ENCODE measurements at places on chromosomes 11 and 22.

DNA sequence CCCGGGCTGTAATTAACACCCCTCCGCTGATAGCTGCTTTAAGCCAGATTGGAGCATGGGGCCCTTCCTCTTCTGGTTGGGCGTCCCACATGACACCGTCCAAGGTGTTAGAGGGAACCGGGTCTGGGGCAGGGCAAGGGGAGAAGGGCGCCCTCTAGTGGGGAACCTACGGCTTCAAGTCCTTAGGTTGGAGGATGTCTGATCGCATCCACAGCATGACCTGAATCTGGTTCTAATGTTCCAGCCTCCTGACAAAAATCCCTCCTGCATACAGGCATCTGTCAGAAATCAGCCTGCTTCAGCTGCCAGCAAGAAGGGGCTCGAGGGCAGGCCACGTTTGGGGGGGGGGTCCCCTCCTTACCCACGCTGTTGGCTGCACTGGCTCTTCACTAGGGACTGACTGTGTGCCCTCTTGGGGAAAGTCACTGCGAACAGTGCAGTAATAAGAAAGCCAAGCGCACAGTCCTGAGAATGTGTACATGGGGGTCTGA is 94.2 kb upstream of the TBCEL start:
- DNase-seq: peak; percentile 85

GRCh38 chr11:80165744-80166143 is 724.9 kb upstream of the TENM4 start:
- DNase-seq: no peak

DNA sequence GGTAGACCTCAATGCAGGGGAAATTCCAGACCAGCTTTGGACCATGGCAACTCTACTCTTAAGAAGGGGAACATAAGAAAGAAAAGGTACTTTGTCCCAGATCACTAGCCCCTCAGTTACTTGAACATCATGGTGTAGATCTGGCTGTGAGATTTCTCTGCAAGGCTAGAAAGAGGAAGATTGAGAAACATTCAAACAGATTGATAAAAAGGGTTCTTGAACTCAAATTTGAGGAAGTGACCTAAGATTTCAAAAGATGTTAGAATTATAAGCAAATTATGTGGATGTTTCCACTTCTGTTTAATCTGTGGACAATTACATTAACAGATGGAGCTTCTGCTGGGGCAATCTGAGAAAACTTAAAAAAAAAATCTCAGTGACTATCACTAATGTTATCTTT is 21.8 kb upstream of the UPB1 start:
- no peak for DNase-seq

- no peak for DNase-seq
Measured at GRCh38 chr22:26463688-26464087, 19.9 kb downstream of the HPS4 start.

GRCh38 chr11:123217897-123218296 is 22.8 kb upstream of the CLMP start:
- DNase-seq: no peak

- DNase-seq: no peak
Measured at GRCh38 chr11:12455938-12456337, 78.6 kb downstream of the PARVA start.

Data from GM12865 (cell line).